NCI-H1092 (cell line): ENCODE measurements at places on chromosomes 1 and 21.

DNA sequence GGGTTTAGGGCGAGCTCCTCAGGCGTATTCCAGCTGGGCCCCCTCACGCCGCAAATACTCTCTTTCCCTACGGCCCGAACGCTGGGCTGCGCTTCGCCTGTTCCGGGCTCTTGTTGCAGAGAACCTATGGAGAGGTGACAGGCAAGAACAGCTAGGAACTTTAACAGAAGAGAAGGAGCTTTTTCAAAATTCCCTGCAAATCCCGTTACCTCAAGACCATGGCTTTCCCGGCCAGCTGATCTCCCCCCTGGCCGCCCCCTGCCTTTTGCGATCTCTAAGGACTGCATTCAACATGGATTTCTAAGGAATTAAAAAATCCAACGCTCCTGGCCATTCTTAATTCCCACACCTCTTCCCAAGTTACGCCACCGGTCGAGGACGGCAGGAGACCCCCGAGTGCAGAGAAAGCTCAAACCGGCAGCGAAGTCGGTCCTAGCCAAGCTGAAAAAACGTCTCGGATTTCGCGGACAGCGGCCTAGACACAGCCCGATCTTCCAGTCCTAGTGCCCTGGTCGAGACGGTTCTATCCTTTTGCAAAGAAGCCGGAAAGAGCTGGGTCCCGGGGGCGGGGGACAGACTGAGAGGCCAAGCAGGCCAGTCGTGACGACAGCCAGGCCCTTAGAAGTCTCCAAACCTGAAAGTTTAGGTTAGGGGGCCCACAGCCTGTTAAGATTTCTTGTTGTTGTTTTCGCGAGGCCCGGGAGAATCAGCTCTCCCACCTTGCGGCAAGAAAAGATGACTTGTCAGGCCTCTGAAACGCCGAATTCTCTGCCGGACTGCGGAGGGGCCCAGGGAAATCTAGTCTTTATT is 1.1 kb upstream of the TBX15 start:
- no peak for DNase-seq

GRCh38 chr1:240503036-240503435 is 108.9 kb downstream of the GREM2 start:
- DNase-seq = no peak

GRCh38 chr1:236214761-236215160 is 67.0 kb downstream of the ERO1B start:
- no peak for DNase-seq

DNA sequence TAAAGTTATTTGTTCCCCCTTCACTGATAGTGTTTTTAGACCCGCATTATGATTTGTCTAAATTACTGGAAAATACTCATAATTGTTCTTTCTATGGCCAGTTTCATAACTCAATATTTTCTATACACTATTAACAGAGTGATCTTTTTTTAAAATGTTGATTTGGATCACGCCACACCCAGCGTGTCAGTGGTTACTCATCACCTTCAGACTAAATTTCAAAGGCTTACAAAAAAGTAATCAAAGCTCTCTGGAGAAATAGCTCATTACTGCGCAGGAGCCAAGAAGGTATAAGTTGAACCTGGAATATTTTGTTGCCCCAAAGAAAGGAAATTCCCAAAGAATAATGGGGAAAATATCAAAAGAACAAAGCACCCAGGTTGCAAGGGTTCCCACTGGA is 104.9 kb downstream of the EVI5 start:
- DNase-seq = no peak

GRCh38 chr1:84689514-84690396 is 506 bp downstream of the SSX2IP start:
- peak; percentile 41 for DNase-seq

- DNase-seq = no peak
Observed at GRCh38 chr1:9242338-9242969, 7.9 kb downstream of the H6PD start.

- DNase-seq = no peak
Observed at GRCh38 chr1:55418208-55419000, 203.2 kb upstream of the USP24 start.

- peak; percentile 39 for DNase-seq
Observed at GRCh38 chr1:220680085-220680687, 10.0 kb upstream of the C1orf115 start.

GRCh38 chr1:210771131-210771530 is 362.8 kb downstream of the KCNH1 start:
- DNase-seq = no peak

DNA sequence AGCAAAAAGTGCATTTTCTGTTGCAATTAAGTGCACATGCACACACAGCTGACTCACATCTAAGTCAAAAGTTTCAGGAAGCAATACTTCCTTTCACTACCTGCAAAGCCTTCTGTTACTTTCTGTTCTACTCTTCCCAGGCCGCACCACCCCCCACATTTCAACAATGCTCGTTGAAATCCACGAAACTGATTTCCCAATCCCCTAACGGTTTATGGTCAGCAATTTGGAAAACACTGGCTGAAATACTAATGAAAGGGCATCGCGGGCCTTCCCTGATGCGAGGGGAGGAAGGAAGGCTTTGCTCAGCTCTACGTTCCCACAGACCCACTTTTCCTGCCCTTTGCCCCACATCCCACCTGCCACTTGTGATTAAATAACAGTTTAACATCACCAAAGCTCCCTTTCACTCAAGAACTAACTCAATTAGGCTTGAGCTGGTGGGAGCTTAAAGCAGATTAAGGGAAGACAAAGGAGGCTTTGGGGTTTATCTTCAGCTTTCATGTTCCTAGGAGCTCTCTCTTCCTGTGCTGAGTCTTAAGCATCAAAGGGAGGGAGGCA is 243.2 kb upstream of the RAB4A start:
- DNase-seq = no peak

DNA sequence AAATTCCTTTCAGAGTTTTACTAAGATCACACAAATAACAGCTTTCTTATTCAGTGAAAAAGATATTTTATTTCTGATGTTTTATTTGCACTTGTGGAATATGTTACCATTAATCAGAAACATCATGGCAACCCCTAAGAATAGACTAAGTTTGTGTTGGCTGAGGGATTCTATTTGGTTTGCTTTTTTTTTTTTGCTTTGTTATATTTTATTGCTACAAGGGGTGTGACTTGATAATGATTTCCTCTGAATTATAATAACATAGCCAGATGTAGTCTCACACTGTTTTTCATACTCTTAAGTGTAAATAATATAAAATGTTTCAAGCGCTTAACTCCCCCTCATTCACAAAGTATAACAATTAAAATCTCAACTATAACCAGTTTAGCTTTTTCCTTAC is 20.0 kb downstream of the GLRX2 start:
- DNase-seq = no peak

DNA sequence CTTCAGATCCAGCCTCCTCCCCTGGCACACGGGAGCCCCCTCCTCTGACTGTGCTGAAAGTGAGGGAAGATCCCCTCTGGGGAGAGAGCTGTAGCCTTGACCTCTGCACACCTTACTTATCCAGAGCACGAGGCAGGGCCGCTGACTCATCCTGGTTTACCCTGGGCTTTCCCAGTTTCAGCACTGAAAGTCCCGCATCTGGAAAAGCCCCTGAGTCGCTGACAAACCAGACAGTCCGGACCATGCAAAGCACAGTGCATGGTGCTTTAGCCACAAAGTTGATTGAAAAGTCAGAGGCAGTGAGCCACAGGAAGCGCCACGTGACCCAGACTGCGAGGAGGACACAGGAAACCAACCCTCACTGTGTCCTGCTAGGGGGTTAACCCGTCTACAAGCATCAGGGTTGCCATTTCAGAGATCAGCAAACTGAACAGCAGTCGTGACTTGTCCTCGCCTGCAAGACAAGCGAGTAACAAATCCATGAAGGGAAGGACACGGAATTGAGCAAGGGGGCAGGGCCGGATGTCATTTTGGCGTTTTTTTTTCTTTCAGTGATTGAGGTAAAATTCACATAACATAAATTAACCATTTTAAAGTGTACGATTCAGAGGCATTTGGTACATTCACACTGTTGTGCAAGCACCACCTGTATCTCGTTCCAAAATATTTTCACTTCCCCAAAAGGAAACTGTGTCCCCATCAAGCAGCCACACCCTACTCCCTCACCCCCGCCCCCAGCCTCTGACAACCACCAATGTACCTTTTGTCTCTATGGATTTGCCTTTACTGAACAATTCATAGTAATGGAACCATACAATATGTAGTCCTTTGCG is 19.9 kb upstream of the IFNGR2 start:
- no peak for DNase-seq

DNA sequence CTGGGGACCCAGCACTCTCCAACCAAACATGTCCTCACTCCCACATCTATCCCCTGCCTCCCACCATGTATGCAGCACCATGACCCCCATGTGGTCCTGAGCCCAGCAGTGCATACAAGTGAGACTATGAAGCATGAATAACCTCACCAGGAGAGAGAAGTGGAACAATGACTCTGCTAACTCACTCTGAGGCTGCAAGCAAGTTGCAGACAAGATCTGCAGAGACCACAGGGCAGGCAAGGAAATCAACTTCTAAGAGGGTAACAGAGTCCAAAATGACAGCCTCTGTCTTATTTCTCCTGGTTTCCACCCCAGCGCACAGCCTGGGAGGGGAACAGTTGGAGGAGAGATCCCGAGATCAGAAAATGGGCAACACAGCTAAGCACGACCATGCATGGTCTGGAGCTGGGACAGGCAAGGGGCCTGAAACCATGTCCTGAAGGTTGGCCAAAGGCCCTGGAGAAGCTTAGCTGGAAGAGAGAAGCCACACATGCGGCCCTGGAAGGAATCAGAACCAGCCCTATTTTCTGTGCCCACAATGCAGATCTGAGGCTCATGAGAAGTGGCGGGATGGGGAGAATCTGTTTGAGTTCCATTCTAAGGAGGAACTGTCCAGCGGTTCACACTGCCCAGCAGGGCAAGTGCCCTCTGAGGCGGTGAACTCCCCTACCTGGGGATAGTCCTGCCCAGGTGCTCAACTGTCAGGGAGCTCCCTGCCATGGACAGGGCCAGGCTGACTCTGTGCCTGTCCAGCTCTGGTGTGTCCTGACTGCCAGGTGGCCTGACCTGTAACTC is 12.5 kb upstream of the REN start:
- no peak for DNase-seq

GRCh38 chr21:16978309-16978895 is 534.4 kb upstream of the CXADR start:
- no peak for DNase-seq

DNA sequence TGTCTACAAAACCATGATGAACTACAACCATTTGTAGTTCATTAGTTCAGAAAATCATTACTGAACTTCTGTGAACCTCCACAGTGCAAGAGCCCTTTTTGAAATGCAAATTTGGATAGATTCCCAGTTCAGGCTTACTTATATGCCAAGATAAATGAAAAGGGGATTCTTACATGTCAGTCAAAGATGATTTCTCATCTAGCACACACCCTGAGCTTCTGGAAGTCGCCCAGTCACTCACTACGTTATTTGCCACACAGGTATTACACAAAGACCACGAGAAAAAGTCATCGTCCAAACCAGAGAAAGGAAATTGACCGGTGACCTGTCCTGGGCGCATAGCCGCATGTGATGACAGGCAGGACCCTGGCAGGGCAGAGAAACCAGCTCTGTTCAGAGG is 41.8 kb downstream of the ETS2 start:
- no peak for DNase-seq

- no peak for DNase-seq
Observed at GRCh38 chr1:228812961-228813360, 77.7 kb downstream of the RHOU start.

- DNase-seq = peak; percentile 74
Observed at GRCh38 chr1:109113590-109114341, at the start of gene ELAPOR1. Gene ELAPOR1, plus strand, starts transcription at chr1:109114115. Its CDS starts 69 bp downstream, at chr1:109114184.
